ENCODE measurements at places on chromosomes 3 and 15.

- DNase-seq = no peak
Measured at GRCh38 chr15:46442184-46442583, 807.4 kb downstream of the SQOR start.

DNA sequence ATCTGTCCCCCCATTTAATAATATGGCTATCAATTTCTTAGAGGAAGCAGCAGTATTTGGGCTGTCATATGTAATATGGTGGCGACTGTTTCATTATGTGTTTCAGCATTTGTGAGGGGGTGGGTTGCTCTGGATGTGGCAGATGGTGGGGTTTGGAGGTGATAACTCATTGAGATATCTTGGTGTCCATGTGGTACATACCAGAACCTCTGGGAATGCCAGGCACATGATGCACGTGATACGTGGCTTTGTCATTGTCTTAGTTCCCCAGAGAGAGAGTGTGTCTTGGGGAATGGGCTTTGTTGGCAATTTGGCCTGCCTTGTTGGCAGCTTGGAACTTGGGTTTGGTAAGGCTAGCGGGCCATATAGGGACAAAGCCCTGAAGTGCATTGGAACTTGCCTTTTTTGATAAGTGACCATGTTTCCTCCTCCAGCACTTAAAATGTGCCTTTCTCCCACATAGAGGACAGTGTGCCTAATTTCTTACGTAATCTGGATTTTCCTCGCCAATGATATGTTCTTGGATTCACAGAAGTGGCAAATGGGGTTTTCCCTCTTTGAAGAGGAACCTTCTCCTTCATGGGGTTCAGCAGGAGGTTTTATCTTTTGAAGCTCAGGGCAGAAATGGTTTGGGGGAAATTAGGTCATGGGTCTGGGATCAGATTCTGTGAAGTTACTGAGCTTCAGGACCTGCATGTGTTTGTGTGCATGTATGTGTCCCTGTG, 79.5 kb downstream of the DNASE1L3 start:
- no peak for DNase-seq

GRCh38 chr3:156059950-156060501, 60.4 kb upstream of the KCNAB1 start:
- DNase-seq = no peak

DNA sequence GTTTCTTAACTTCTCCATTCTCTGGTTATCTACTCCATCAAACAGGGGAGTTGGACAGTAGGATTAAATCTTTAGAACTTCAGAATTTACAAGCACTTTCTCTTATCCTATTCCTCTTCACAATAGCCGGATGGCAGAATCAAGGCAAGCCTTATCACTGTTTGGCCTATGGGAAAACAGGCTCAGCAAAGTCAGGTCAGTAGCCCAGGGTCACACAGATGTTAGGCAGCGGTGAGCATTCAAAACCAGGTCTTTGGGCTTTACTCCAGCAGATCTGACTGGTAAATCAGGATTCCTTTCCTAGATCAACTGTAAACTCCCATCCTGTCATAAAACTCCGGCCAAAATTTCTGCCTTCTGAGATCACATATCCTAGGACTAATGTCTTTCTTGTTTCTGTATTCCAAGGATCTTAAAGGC, 258.4 kb downstream of the OPA1 start:
- no peak for DNase-seq

DNA sequence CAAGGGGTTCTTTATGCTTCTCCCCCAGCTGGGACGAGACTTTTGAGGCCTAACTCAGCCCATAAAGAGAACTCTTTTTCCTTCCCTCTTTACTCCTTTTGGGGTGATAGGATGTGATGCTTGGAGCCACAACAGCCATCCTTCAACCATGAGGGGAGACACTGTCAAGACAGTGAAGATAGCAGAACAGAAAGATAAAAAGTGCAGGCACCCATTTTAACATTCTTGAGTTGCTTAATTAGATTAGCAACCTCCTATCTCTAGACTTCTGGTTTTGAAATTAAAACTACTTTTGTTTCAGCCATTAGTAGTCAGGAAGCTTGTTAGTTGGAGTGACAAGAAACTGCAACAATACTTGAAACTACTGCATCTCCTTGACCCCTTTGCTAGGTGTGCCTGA, 6.5 kb downstream of the GPR27 start:
- no peak for DNase-seq

DNA sequence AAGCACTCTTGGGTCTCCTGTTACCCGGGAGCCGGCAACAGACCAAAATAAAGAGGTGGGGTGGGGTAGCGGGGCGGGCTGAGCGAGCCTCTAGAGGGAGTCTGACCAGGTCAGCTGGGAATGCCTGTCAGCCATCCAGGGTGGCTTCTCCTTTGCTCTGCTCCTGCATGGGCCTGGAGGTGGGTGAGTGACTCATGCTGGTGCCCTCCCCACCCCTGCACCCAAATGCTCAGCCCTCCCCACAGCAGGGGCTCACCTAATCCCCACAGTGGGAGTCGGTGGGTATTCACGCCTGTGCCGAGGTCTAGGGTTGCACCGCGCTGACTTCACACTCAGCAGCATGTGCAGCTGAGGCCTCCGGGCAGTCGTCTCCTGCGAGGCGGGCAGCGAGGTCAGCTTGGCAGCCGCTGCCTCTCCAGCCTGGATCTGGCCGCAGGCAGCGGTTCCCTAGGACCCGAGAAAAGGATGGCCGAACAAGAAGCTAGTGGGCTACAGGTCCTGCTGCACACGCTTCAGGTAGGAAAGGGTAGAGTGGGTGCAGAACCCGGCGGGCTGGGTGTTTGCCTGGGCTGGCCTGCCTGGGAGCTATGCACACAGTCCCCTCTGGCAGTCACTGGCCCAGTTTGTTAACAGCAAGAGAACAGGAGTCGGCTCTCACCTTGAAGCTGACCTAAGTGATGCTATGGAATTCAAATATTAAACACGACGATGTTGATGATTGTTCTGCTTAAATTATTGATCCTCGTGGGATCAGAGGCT, at the start of gene AGBL1:
TSS of gene AGBL1 (plus strand) at position 364 of the 759 bp plus-strand sequence.
- DNase-seq = no peak

- DNase-seq = no peak
Measured at GRCh38 chr3:54712539-54712938, 215.3 kb downstream of the LRTM1 start.

DNA sequence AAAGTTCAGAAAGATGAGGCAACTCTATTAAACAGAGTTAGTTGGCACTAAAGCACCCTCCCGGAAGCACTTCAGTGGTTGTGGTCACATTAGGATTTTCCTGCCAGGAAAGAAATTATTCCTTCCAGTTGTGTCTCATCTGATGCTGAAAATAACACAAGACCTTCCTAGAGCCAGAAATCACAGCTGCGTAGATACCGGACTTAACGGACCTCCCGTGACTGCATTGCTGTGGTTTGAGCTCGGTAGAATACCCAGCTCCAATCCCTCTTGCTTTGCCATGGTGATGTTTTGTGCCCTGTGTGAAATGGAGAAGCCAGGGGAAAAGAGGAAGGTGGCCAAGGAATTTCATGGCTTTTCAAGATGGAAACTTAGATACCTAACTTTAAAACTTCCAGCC, 215.0 kb upstream of the IGF1R start:
- no peak for DNase-seq

GRCh38 chr3:53948174-53948573, 56.5 kb upstream of the SELENOK start:
- DNase-seq = no peak

DNA sequence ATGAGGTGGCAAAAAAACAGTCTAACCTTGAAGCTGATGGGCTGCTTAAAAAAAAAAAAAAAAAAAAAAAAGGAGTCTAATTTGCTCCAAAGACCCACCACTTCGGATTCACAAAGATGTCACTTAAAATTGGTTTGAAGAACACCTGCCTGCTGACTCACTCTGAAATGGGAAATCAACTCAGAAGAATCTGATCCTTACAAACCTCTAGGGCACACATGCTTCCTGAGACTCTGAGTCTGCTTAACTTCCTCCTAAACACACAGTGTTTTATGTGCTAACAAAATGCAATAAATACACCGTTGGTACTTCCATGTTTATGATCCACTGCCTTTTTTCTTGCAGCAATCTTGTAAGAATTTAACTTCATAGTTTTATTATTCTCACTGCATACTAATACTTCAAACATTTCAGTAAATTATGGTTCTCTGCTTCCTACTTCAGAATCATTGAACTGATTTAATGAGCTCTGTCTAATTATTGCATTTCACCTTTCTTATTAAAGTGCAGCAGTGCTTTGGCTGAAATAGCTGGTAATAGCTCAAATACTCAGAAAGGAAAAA, 73.0 kb upstream of the FRMD4B start:
- no peak for DNase-seq

- no peak for DNase-seq
Measured at GRCh38 chr3:98967758-98968157, 66.3 kb upstream of the DCBLD2 start.

GRCh38 chr3:38116471-38117162, 20.3 kb downstream of the ACAA1 start:
- no peak for DNase-seq

GRCh38 chr15:44094781-44095180, 100.3 kb downstream of the FRMD5 start:
- no peak for DNase-seq
